ENCODE measurements at places on chromosomes 6 and 20.

DNA sequence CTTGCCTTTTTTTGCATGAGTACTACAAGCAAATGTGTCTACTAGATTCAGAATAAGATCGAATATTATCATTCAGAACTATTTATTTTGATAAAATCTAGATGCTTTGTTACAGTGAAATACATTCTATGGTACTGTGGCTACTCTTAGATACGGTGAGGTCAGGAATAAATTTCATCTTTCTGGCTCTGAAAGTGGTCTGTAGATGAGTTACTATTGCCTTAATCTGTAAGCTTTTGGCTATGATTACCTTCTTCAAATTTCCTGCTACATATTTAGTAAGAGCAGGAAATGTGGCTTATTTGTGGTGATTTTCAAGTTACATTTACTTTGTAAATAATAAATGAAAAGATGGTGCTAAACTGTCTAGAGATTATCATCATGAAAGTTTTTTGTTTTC is 50.0 kb downstream of the SCAF8 start:
- no peak for DNase-seq

- no peak for DNase-seq
These were observed 1.9 kb downstream of the LRFN2 start for GRCh38 chr6:40585223-40585622.

- DNase-seq: no peak
These were observed 10.5 kb upstream of the TXNDC5 start for GRCh38 chr6:7921046-7921445.

GRCh38 chr20:1130847-1131246 is 12.4 kb downstream of the PSMF1 start:
- no peak for DNase-seq

DNA sequence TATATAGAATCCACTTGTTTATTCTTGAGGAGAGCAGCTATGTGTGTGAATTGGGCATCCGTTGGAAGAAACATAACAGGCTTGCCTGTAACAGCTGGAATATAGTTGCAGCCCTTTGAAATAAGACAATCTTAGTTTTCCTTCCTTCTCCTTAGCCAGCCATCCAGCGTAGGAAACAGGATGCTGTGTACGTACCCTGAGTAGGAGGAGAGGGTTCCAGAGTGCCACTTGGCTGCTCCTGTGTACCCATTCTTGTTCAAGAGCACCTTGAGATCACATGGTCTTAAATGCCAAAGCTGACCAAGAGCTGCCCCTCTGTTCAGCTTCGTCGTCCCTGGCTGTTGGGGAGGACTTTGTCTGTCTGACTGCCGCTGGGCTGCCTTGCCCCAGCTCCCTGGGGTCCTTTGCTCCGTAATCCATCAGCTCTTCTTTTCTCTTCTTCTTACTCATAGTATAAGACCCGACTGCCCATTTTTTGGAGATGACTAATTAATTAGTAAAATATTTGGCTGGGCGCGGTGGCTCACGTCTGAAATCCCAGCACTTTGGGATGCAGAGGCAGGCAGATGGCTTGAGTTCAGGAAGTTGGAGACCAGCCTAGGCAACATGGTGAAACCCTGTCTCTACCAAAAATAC is 49.0 kb downstream of the RREB1 start:
- DNase-seq: no peak

- no peak for DNase-seq
These were observed 42.6 kb upstream of the MRGBP start for GRCh38 chr20:62753626-62754025.

DNA sequence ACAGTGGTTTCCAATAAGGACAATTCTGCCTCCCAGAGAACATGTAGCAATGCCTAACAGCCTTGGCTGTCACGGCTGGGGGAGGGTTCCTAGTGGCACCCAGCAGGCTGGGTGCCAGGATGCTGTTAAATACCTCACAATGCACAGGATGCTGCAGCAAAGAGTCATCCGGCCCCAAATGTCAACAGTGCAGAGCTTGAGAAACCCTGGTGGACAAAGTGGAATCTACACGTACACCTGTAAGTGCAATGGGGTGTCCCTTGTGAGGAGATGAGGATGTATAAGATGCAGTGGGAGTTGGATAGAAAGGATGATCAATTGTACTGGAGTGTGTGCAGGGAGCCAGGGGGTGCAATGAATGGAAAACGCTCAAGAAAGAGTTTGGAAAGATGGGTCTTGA is 142.4 kb downstream of the FNDC1 start:
- no peak for DNase-seq

GRCh38 chr20:37745553-37745952 is 51.7 kb downstream of the CTNNBL1 start:
- DNase-seq: no peak

DNA sequence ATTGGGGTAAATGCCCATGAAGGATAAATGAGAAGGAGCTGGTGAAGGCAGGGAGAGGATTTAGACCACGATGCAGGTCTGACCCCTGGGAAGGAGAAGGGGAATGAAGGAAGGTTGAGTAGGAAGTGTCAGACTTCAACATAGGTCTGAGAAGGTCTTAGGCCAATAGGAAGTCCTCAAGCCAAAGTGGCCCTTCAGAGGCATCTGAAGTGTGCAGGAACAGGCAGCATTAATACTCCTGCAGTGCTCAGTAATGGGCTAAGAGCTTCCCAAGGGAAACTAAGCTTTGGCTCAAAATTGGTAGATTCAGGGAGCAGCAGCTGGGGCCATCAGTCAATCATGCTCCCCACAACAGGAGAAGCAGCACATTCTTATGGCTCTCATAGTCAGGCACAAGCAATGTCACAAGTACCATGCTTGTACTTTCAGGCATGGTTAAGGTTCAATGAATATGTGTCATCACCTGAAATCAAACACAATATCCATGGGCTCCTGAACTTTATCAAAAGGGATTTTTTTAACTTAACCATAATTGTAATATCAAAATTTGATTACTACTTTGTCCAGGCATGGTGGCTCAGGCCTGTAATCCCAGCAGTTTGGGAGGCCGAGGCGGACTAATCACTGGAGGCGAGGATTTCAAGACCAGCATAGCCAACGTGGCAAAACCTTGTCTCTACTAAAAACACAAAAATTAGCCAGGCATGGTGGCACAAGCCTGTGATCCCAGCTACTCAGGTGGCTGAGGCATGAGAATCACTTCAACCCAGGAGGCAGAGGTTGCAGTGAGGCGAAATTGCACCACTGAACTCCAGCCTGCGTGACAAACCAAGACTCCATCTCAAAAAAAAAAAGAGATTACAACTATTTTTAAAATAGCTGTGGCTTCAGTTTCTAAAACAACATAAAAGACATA is 9.9 kb downstream of the RALGAPA2 start:
- no peak for DNase-seq

DNA sequence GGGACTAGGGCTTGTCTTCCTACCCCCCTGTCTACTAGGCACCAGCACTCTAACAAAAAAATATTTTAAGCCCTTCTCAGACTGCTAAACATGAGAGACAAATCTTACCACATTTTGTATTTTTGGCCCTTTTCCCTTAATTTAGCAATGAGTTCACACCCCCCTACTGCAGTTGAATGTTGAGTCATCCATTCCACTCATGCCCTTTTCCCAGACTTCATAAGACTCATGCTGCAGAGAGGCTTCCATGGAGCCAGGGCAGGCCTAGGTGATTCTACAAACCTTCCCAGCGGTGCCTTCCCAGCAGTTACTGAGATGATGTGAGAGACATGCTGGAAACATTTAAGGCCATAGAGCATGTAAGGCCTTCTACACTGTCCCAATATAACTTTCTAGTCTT is 53.9 kb downstream of the PXDC1 start:
- DNase-seq: no peak

DNA sequence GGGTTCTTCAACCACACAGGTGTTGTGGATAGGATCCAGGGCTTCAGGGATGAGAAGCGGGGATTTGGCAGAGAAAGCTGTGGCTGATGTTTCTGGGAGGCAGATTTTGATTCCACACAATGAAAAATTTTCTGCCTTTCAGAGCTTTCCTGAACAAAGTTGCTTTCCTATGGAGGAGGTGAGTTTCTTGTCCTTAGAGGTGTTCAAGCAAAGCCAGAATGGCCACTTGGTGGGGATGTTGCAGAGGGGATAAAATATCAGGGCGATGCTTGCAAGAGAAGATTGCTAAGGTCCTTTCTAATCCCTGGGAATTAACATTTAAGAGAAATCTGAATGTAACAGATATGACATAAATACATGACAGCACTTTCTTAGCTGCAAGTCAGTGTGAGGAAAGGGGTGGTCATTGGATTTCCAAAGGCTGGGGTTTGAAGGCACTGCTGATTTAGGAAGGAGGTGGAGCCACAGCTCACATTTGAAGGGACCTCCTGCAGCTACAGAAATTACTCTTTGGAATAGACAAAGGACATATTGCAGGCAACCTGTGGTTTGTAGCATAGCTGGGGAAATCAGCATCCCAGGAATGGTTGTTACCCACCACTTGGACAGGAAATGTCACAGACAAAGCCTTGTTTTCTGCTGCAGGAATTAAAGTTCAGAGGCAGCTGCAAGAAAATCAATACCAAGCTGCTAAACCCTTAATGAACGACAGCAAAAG is 271.1 kb upstream of the CHD6 start:
- DNase-seq: no peak

DNA sequence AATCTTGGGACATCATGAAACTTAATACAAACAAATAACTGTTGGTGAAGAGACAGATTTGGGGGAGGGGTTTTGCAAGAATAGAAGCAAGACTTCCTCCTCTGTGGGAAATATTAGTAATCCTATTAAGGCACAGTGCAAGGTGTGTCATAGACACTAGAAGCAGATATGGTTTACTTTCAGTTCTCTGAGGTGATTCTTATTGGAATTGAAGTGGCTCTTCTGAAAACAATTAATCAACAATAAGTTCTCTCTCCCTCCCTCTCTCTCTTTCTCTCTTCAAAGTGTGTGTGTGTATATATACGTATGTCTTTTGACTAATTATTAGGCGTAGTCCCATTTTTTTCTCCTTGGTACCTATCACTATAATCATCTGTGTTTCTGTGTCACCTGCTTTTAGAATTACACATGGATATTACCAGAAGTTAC is 99.8 kb downstream of the HIVEP2 start:
- no peak for DNase-seq

GRCh38 chr6:21780141-21780540 is 186.6 kb downstream of the SOX4 start:
- DNase-seq: no peak

DNA sequence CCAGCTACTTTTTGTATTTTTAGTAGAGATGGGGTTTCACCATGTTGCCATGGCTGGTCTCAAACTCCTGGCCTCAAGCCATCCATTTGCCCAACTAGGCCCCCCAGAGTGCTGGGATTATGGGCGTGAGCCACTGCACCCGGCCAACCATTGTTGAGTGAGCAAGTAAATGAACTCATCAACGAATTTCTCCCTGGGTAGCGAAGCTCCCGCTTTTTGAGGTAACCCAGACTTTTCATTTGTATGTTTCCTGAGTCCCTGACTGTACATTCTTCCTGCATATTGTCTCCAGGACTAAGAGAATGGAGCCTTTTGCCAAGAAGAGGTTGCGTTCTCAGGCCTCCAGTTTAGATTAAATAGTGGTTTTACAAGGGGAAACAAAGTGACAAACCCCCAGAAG is 36.4 kb downstream of the RIPOR3 start:
- no peak for DNase-seq

- DNase-seq: no peak
These were observed 1.1 kb downstream of the SLC22A1 start for GRCh38 chr6:160122744-160123143.

DNA sequence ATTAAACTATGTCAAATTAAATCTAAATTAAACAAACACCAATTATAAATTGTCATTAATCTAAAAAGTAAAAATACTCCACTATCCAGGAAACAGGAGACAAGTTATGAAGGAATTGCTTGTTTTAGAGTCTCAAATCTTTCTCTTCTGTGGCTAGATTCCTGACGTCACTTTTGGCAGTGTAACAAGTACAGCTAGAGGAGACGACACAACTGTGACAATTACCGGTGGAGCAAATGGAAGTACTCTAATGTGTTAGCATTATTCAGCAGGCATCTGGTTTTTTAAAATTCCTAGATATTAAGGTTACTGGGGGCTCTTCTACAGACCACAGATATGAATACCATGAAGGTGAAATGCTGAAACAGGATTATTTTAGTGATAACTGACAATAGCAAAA is 1042.7 kb downstream of the EPHA7 start:
- no peak for DNase-seq

DNA sequence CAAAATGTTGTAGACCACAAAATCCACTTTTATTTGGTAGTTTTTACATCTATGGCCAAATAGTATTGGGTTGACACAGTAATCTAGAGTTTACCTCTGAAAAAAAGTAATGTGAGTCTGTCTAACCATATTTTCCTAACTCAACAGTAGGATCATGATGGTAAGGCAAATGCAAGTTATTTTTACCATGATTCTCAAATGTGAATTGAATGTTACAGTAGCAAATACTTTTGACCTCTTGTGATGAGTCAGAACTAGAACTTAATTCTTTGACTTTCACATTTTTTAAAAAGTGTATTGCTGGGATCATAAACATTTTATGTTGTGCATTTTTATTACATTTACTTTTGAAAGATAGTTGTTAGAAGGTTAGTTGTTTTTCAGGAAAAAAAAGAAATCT is 22.0 kb downstream of the RNF146 start:
- no peak for DNase-seq

DNA sequence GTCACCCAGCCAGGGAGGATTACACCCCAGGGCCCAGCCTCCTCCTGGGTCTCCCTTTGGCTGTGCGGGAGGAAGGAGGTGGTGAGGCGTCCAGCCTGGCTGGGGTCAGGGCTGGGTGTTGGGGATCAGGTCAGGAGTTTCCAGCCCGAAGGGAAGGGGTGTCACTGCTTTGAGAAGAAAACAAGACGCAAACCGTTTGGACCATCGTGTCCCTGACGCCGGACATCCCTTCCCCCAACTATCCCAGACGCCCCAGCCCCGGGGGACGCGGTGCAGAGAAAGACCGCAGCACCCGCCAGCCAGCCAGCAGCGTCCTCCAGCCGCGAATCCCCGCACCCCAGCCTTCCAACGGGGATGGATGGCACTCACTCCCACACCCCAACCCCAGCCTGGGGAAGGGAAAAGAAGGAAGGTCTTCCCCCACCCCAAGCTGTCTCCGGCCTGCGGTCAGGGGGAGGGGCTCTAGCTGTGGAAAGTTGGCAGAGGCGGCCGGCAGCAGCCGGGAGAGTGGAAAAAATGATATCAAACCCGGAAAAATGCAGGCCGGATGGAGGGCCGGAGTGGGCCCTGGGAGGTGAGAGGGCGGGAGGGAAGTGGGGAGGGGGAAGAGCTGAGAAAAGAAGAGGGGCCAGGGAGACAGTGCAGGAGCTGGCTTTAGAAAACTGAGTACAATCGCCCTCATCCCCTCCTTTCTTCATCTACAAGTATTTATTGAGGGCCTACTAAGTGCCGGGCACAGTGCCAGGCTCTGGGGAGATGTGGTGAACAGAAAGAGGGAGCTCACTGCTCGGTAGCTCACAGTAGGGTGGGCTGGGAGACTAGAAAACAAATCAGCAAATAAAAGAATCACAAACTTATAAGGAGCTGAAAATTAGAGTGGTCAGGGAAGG is 10.6 kb downstream of the REM1 start:
- DNase-seq: peak; percentile 42

All from adrenal gland (tissue), 19 donors.